ENCODE measurements at places on chromosomes 6 and 20. TPM values are rescaled to one million over a fixed set of nuclear protein-coding genes. Genes with fewer than 3 reads are reported as not detected.

MLN gene
- not detected for polyA plus RNA-seq

MCHR2 gene
- polyA plus RNA-seq = not detected

CRISP2 gene
- not detected for polyA plus RNA-seq

OOEP gene
- polyA plus RNA-seq = 0.70 TPM

HLA-DQB1 gene
- 986 TPM for polyA plus RNA-seq

GRCh38 chr20:47818996-47819609 is 33.8 kb upstream of the SULF2 start:
- peaks cover 3% of the 10 kb centered on the region for H3K4me1 ChIP-seq
- H3K27me3 ChIP-seq = no peaks in the 10 kb centered on the region
- DNase-seq = no peak
- H3K4me3 ChIP-seq = no peak overlapping the region

- H3K4me1 ChIP-seq = no peaks in the 10 kb centered on the region
- no peaks in the 10 kb centered on the region for H3K36me3 ChIP-seq
- H3K27ac ChIP-seq = no peak overlapping the region
- no peak for DNase-seq
- H3K27me3 ChIP-seq = no peaks in the 10 kb centered on the region
- no peak overlapping the region for H3K4me3 ChIP-seq
Observed at GRCh38 chr20:15634102-15634501, 939.1 kb downstream of the KIF16B start.

GRCh38 chr20:35586751-35587425 is 28.7 kb upstream of the SPAG4 start:
- H3K36me3 ChIP-seq = no peaks in the 10 kb centered on the region
- H3K27ac ChIP-seq = no peak overlapping the region
- H3K4me1 ChIP-seq = no peaks in the 10 kb centered on the region
- H3K27me3 ChIP-seq = no peaks in the 10 kb centered on the region

DNA sequence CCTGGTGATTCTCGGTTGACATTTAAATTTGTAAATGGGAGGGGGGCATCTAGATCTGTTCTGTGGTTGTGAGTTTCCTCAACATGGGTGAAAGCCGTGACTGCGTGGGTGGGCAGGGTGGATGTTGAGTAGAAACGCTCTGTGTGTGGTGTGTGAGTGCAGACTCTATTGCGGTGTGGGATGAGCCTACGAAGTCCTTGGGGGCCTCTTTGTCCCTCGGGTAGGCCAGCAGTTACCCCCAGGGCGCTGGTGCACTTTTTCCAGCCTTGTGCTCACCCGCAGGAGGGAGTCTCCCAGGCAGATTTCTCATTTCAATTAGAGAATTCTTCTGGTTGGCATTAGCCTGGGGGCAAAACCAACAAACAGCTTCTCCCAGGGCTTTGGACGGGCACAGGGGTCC is 10.6 kb downstream of the TOX2 start:
- DNase-seq = no peak
- no peaks in the 10 kb centered on the region for H3K27me3 ChIP-seq
- H3K4me3 ChIP-seq = no peak overlapping the region
- no peak overlapping the region for H3K27ac ChIP-seq
- H3K36me3 ChIP-seq = no peaks in the 10 kb centered on the region

- H3K36me3 ChIP-seq = no peaks in the 10 kb centered on the region
- no peak overlapping the region for H3K27ac ChIP-seq
- H3K4me3 ChIP-seq = no peak overlapping the region
- DNase-seq = no peak
Observed at GRCh38 chr6:55812509-55812908, 62.9 kb downstream of the BMP5 start.

DNA sequence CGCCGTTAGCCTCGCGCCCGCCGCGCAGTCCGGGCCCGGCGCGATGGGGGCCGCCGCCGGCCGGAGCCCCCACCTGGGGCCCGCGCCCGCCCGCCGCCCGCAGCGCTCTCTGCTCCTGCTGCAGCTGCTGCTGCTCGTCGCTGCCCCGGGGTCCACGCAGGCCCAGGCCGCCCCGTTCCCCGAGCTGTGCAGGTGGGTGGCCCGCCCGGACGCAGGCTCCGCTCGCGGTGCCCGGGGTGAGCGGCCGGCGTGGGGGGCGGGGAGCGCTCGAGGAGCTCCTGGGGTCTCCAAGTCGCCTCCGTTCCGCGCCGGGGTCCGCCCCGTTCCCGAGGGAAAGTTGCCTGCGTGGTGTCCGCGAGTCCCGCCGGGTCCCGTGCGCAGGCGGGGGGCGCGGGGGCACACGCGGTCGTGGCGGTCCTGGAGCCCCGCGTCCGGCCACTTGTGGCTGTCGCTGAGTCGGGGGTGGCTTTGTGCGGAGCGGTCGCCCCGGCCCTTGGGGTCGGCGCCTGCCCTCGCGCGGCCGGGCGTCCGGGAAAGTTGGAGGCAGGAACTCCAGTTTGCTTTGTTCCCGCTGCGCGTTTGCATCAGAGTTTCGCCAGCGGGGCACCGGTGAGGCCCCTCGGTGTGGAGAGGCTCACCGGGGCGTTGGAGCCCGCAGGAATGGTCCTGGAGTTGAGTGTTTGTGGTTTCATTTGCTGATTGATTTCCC is 476 bp downstream of the IGF2R start:
- no peak for DNase-seq
- peak overlapping the region; percentile 63 for H3K4me3 ChIP-seq
- peak overlapping the region; percentile 58 for H3K27ac ChIP-seq

DNA sequence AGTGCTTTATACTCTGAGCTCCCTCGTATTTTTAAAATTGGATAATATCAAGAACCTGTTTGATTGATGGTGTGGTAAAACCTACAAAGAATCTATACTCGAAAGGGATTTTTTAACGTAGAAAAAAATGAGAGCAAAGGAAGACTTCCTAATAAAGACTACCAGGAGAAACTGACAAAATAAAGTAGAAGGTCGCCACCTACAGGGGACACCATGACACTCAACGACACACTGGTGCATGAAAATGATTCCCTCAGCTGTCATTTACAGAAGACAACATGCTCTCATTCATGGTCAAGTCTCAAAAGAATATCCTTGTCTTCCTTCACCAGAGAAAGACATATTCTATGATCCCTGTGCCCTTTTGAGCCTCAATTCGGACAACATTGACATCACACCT is 10.1 kb upstream of the NHSL1 start:
- peak; percentile 47 for DNase-seq
- no peaks in the 10 kb centered on the region for H3K36me3 ChIP-seq
- H3K27ac ChIP-seq = no peak overlapping the region
- no peaks in the 10 kb centered on the region for H3K27me3 ChIP-seq
- no peak overlapping the region for H3K4me3 ChIP-seq
- H3K4me1 ChIP-seq = no peaks in the 10 kb centered on the region

Measured in B cell (primary cell).